Panc1 (cell line): ENCODE measurements at places on chromosomes 2 and 18. TPM values are rescaled to one million over a fixed set of nuclear protein-coding genes. Genes with fewer than 3 reads are reported as not detected.

Gene CNDP1
- not detected for total RNA-seq

DNA sequence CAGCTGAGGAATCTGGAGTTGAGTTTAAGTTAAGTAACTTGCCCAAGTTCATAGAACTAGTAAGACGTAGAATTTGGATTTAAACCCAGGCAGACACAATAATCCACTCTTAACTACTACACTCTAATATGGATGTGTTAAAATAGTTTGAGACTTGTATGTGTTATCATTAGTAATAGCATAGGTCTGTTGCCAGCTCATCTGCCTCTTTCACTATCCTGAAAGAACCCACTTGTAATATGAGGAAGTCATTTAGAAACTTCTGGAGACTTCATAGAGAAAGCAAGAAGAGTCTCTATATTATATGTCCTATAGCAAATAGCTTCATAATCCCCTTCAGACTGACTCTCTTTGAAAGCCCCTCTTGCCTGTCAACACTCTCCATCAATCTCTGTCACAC is 43.0 kb upstream of the ACADL start:
- no peak overlapping the region for H3K4me3 ChIP-seq
- no peak for DNase-seq
- H3K27ac ChIP-seq: no peak overlapping the region
- no peaks in the 10 kb centered on the region; the same call in 1 of the 2 replicates for H3K4me1 ChIP-seq
- no peaks in the 10 kb centered on the region for H3K27me3 ChIP-seq
- no peaks in the 10 kb centered on the region for H3K36me3 ChIP-seq

GRCh38 chr2:197993363-197993762 is 189.0 kb downstream of the PLCL1 start:
- no peaks in the 10 kb centered on the region for H3K36me3 ChIP-seq
- H3K4me1 ChIP-seq: no peaks in the 10 kb centered on the region
- no peak overlapping the region for H3K4me3 ChIP-seq
- no peak for DNase-seq

DNA sequence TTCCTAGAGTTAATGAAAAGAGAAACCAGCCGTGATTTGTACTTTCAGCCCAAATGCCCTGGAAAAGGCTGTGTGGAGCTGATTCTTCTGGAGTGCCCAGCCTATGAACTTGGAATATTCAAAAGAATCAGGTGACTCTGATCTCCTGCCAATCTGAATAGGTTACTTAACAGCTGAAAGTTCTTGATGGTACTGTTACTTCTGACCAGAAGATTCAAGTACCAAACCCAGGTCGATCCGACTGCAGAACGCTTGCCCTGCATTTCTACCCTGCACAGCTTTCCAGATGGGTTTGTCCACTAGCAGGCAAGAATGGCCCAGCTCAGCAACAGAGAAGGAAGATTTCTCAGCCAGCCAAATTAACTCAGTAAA is 430.4 kb downstream of the PID1 start:
- no peak overlapping the region for H3K4me3 ChIP-seq
- H3K4me1 ChIP-seq: no peaks in the 10 kb centered on the region
- no peak overlapping the region for H3K27ac ChIP-seq
- no peaks in the 10 kb centered on the region for H3K36me3 ChIP-seq
- no peak for DNase-seq

DNA sequence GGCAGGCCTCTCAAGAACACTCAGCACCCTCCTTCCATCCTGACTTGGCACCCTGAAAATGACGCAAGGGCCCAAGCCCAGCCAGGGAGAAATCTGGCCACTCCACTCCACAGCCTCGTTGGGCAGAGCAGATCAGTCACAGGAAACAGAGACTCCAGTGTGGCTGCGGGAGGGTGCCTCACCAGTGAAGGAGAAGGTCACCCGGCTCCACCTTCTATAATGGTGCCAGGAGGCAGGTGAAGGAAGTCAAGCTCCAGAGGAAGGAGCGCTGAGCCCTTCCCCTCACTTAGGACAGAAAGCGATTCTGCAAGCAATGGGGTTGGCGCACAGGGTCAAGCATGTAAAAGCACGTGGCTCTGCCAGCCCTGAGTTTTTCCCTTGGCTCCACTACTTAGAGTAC is 35.3 kb downstream of the CRACDL start:
- no peaks in the 10 kb centered on the region for H3K36me3 ChIP-seq
- no peaks in the 10 kb centered on the region for H3K4me1 ChIP-seq
- H3K27ac ChIP-seq: no peak overlapping the region
- no peaks in the 10 kb centered on the region for H3K27me3 ChIP-seq
- no peak for DNase-seq

DNA sequence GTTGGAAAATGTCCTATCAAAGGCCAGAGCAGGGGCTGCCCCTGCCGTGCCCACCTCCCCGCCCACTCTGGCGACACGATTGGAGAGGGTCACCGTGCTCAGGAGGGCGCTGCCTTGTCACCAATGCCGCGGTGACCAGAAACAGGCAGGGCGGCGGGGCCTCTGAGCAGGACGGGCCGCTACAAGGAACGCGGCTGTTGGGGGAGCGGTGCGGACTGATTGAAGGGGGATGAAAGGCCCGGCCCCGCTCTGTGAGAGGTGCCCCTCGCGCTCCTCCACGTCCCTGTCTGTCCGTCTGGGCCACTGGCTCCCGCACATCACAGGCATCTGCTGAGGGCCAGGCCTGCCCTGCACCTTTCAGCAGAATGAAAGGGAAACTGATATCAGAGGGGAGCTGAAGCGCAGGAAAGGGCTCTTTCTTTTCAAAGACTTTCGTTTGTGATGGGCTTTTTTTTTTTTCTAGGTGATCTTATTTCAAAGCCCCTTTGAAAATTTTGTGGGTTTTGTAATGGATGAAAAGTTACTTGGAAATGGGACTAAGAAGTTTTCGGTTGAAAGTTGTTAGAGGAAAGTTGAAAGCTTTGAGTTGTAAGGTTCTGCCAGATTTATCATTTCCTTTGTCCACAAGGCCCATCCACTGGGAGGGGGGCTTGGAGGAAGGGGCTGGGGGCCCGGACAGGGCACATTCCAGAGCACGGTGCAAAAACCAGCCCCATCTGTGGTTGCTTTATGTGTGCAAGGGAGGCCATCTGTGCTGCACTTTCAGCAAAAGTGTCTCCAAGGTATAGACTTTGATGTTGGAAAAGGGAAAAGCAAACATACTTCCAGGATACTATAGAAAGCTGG is 244.2 kb downstream of the KLHL29 start:
- no peaks in the 10 kb centered on the region for H3K36me3 ChIP-seq
- H3K27ac ChIP-seq: no peak overlapping the region
- no peaks in the 10 kb centered on the region for H3K27me3 ChIP-seq
- H3K4me1 ChIP-seq: no peaks in the 10 kb centered on the region

DNA sequence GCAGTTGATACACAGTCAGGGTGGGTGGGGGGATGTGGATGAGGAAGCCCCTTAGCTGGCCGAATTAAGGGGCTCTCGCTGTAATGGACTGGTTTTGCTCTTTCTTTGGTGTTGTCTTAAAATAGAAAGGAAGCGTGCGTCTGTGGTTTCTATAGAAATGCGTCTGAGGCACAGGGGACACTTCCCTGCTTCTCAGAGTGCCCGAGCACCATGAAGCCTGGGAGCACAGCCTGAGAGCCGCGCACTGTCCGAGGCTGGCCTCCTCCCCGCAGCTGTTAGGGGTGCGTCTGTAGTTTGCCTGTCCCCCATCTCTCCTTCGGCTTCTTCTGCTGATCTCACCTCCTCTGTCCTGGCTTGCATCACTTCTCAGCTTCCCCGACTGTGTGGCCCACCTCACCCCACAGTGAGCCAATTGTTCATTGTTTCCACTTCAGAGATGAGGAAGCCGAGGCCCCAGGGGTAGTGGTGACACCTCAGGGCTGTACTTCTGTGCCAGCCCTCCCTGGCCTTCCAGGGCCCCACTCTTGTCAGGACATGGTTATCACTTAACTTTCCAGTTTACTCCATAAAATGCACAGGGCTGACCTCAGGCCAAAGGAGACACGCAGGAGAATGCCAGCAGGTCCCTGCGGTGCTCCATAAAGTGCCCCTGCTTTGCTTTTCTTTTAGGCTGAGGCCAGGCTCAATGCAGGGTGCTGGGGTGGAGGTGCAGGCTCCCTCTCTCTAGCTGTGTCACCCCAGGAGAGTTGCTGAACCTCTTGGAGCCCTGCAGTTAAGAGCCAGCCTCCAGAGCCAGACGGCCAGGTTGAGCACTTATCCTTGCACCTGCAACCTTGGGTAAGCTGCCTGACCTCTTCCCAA is 210.6 kb downstream of the SEPTIN10 start:
- no peaks in the 10 kb centered on the region; the same call in 1 of the 2 replicates for H3K4me1 ChIP-seq
- H3K27me3 ChIP-seq: no peaks in the 10 kb centered on the region
- no peak for DNase-seq
- H3K4me3 ChIP-seq: no peak overlapping the region

DNA sequence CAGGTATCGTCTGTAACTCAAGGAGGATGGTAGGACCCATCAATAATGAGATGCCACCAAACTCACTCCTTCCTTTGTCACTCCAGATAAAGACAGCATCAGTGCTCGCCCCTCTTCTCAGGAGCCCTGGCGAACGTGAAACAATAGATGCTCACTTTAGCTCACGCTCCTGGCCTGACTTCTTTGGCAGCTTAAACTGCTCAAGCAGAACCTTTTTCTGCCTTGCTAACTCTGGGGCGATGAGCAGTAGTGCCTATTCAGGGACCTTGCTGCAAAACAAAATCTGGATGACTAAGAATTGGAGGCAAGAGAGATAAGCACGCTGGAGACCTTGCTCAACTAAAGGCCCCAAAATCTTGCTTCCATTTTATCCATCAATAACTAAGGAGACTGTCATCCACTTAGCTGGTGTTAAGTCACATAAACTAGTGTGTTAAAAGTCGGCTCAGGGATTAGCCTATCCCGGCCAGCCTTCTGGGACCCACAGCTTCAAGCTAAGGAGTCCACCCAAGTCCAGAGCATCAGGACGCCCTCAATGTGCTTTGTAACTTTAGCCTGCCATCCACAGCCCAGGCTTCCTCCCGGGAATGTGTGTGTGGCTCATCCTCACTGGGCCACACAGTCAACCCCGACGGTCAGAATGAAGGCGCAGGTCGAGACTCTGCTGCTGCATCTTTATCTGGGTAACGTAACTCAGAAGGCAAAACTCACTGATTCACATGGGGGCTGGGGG is 38.9 kb downstream of the ZNF516 start:
- no peak for DNase-seq
- peaks cover 34% of the 10 kb centered on the region for H3K4me1 ChIP-seq
- H3K36me3 ChIP-seq: no peaks in the 10 kb centered on the region
- no peaks in the 10 kb centered on the region for H3K27me3 ChIP-seq
- H3K27ac ChIP-seq: no peak overlapping the region

DNA sequence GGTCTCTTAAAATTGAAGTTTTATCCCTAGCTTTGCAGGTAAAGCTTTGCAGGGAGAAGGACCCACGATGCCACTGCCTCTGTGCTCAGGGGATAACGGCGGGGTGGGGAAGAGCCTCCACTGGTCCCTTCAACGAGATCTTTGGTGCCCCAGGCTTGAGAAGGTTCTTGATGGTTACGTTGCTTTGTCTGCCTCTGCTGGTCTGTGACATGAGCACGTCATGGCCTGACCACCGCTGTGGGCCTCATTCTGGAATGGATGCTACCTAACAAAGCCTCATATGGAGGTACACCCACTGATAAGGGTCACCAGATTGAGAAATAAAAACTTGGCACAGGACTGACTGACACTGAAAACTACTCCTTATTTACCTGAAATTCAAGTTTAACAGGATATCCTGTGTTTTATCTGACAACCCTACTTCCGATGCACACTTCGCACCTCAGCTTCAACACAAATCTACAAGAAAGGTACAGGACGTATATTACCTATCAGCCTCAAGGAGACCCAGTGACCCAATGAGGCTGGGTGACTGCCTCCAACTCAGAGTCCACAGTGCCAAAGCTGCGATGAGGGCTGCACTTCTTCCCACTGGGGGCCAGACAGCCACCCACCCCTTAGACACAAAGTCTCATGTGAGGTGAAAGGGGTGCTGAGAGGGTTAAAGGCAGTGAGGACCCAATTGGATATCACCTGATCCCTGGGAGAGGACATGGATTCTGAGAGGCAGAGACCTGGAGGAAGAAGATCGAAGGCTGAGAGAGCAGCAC is 64.9 kb downstream of the EIPR1 start:
- H3K4me3 ChIP-seq: no peak overlapping the region
- H3K4me1 ChIP-seq: no peaks in the 10 kb centered on the region
- H3K36me3 ChIP-seq: no peaks in the 10 kb centered on the region
- no peaks in the 10 kb centered on the region for H3K27me3 ChIP-seq
- DNase-seq: no peak

DNA sequence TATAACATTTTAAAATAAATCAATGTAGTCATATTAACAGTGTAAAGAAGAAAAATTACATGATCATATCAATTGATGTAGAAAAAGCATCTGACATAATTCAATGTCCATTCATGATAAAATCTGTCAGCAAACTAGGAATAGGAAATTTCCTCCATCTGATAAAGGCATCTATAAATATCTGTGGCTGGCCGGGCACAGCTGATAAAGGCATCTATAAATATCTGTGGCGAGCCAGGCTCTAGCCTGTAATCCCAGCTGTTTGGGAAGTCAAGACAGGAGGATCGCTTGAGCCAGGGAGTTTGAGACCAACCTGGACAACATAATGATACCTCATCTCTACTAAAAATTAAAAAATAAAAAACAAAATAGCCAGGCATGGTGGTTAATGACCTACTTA is 18.1 kb upstream of the RANBP2 start:
- no peak for DNase-seq
- no peaks in the 10 kb centered on the region for H3K36me3 ChIP-seq
- H3K27me3 ChIP-seq: no peaks in the 10 kb centered on the region
- peak overlapping the region; percentile 44; the same call in 1 of the 2 replicates for H3K27ac ChIP-seq
- peaks cover 5% of the 10 kb centered on the region; the same call in 1 of the 2 replicates for H3K4me1 ChIP-seq
- no peak overlapping the region for H3K4me3 ChIP-seq

DNA sequence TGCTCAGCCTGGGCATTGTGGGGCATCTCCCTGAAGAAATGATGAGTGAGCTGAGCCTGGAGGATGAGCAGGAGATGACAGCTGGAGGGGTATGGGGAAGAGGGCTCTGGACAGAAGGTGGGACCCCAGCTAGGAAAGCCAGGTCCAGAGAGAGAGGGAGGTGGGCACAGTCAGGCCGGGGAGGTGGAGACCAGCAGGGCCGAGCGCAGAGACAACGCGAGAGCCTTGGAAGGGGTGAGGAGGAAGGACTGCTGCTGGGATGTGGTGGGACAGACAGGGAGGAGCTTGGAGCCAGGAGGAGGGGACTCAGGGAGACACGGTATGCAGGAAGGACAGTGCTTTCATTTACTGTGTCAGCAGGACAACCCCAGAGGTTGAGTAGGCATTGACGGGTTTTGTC is 8.2 kb downstream of the TRPM8 start:
- H3K36me3 ChIP-seq: no peaks in the 10 kb centered on the region
- H3K4me3 ChIP-seq: no peak overlapping the region
- DNase-seq: no peak
- H3K27me3 ChIP-seq: no peaks in the 10 kb centered on the region
- H3K27ac ChIP-seq: no peak overlapping the region
- H3K4me1 ChIP-seq: peaks cover 1% of the 10 kb centered on the region
